ENCODE measurements at places on chromosomes 11 and 22. TPM values are rescaled to one million over a fixed set of nuclear protein-coding genes. Genes with fewer than 3 reads are reported as not detected.

DNA sequence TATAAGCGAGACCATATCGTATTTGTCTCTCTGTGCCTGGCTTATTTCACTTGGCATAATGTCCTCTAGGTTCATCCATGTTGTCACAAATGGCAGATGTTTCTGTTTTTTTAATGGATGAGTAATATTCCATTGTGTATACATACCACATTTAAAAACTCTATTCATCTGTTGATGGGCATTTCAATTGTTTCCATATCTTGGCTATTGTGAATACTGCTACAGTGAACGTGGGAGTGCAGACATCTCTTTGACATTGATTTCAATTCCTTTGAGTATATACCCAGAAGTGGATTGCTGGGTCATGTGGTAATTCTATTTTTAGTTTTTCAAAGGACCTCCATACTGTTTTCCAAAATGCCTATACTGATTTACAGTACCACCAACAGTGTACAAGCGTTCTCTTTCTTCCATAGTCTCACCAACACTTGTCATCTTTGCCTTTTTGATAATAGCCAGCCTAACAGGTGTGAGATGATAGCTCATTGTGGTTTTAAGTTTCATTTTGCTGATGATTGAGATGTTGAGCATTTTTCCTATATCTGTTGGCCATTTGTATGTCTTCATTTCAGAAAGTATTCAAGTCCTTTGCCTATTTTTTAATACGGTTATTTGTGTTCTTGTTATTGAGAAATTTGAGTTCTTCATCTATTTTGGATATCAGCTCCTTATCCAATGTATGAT, 194.7 kb upstream of the E2F8 start:
- no peaks in the 10 kb centered on the region for H3K4me1 ChIP-seq
- H3K27ac ChIP-seq: no peak overlapping the region
- H3K36me3 ChIP-seq: no peaks in the 10 kb centered on the region

Gene CXCR5
- total RNA-seq: 0.05 TPM

Gene RAB39A
- 1.2 TPM for total RNA-seq

GRCh38 chr11:122852074-122852795, 13.9 kb downstream of the CRTAM start:
- H3K27ac ChIP-seq: no peak overlapping the region
- H3K4me3 ChIP-seq: no peak overlapping the region
- H3K27me3 ChIP-seq: no peaks in the 10 kb centered on the region
- H3K36me3 ChIP-seq: no peaks in the 10 kb centered on the region
- no peak for DNase-seq
- no peaks in the 10 kb centered on the region for H3K4me1 ChIP-seq

DNA sequence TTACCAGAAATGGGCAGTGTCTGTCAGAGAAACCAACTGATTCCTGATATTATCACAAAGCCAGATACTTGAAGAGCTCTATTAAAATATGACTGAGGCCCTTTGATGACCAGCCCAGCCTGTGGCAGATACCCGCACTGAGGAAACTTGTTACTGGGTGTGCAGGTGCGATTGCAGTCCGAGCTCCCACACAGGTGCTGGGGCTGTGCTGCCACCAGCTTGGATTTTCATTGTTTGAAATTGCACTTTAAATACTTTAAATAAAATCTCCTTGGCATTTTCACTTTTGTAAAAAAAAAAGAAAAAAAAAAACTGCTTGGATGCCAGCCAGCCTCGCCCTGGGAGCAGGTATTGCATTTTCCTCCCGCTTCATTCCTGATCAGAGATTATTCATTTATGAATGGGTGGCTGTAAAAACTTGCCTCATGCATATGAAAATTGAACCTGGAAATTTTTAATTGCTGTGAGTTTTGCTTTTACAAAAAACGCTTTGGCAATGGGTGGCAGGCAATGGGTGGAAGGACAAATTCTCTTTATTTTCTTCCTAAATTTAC, 21.2 kb downstream of the EHF start:
- H3K27me3 ChIP-seq: no peaks in the 10 kb centered on the region
- peak overlapping the region; percentile 13 for H3K4me3 ChIP-seq
- peak overlapping the region; percentile 83 for H3K27ac ChIP-seq
- DNase-seq: no peak
- H3K36me3 ChIP-seq: no peaks in the 10 kb centered on the region
- no peaks in the 10 kb centered on the region for H3K4me1 ChIP-seq

GRCh38 chr11:14125529-14125928, 163.0 kb downstream of the SPON1 start:
- no peak for DNase-seq
- H3K36me3 ChIP-seq: no peaks in the 10 kb centered on the region
- no peak overlapping the region for H3K4me3 ChIP-seq
- H3K4me1 ChIP-seq: no peaks in the 10 kb centered on the region
- no peaks in the 10 kb centered on the region for H3K27me3 ChIP-seq

Gene UCP3
- 0.66 TPM for total RNA-seq

- H3K4me3 ChIP-seq: no peak overlapping the region
- H3K36me3 ChIP-seq: no peaks in the 10 kb centered on the region
These were observed 27.5 kb downstream of the TRMU start for GRCh38 chr22:46362934-46363515.

DNA sequence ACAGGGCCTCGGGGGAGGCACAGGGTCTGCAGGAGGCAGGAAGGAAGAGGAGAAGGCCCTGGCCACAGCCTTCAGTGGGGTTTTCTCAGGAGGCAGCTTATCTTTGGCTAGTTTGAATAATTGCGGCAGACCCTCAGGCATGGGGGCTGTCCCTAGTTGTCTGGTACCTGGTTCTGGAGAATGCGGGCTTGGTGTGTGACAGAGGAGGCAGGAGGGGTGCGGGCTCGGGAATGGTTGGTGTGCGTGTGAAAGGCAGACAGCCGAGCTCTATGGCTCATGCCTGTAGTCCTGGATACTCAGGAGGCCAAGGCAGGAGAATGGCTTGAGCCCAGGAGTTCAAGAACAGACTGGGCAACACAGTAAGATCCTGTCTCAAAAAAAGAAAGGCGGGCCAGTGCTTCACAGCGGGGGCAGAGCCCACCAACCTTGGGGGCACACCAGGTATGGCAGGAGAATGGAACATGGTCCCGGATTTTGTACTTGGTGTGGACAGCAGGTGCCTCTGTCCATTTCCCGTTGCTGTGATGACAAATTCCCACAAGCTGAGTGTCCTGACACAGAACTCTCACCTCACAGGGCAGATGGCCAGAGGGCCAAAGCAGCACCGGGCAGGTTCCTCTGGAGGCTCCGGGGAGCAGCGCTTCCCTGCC, 640.6 kb downstream of the TBC1D22A start:
- H3K27ac ChIP-seq: no peak overlapping the region
- H3K4me3 ChIP-seq: no peak overlapping the region
- H3K4me1 ChIP-seq: no peaks in the 10 kb centered on the region
- no peaks in the 10 kb centered on the region for H3K27me3 ChIP-seq
- no peak for DNase-seq

Gene SYVN1
- total RNA-seq: 64.3 TPM

DNA sequence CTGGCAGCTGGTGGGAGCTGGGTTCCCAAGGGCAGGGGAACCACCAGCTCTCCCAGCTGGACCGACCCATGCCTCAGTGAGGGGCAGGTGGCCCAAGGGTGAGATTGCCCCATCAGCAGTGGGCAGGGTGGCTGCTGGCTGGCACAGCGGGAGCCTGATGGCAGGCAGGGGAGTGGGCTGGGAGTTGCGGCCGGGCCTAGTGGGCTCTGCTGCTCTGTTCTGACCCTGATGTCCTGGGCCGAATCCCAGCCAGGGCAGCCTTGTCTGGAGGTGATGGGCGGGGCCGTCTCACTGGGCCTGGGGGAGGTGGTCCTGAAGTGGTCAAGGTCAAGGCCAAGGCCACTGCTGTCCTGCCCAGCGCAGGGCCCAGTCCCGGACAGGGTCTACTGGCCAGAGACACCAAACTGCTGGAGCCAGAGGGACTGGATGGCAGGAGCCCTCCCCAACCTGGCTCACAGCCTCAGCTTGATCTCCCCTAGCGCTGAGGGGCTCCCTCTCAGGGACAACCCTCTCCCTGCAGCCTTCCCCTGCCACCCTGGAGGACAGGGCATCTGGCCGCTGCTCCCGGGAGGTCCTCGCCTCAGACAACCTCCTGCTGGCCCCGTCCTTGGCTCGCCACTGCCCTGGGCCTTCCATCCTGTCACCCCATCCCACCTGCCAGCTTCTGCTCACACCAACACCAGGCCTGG, 26.5 kb upstream of the PPARA start:
- no peaks in the 10 kb centered on the region for H3K27me3 ChIP-seq
- no peaks in the 10 kb centered on the region for H3K36me3 ChIP-seq
- no peak overlapping the region for H3K27ac ChIP-seq
- peaks cover 4% of the 10 kb centered on the region for H3K4me1 ChIP-seq
- no peak overlapping the region for H3K4me3 ChIP-seq

GRCh38 chr11:1327064-1327460, 17.6 kb upstream of the TOLLIP start:
- H3K4me3 ChIP-seq: no peak overlapping the region
- no peaks in the 10 kb centered on the region for H3K27me3 ChIP-seq
- no peaks in the 10 kb centered on the region for H3K4me1 ChIP-seq
- H3K36me3 ChIP-seq: no peaks in the 10 kb centered on the region

DNA sequence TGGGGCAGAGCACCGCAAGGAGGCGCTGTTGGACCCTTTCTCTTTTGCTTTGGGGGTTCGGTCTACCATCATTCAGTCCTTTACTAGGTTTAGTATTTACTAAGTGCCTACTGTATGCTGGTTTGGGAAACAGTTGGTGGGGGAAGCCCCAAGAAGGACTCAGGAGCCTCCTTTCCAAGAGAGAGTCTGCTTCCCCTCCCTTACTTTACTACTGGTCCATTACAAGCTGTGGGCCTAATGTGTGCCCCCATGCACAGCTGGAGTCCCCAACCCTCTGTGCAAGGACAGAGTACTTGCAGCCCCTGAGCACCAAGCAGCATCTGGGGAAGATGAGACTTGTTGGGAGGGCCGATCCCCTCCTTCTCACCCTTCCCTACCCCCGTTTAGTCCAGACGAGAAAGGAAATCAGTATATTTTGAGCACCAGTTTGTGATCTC, 876 bp upstream of the UBE2L6 start:
- H3K36me3 ChIP-seq: no peaks in the 10 kb centered on the region
- peak overlapping the region; percentile 84 for H3K27ac ChIP-seq
- no peaks in the 10 kb centered on the region for H3K4me1 ChIP-seq
- peak overlapping the region; percentile 84 for H3K4me3 ChIP-seq

Gene PVALB
- not detected for total RNA-seq

Gene FOLR1
- total RNA-seq: not detected

Gene PARVG
- total RNA-seq: 4.1 TPM

DNA sequence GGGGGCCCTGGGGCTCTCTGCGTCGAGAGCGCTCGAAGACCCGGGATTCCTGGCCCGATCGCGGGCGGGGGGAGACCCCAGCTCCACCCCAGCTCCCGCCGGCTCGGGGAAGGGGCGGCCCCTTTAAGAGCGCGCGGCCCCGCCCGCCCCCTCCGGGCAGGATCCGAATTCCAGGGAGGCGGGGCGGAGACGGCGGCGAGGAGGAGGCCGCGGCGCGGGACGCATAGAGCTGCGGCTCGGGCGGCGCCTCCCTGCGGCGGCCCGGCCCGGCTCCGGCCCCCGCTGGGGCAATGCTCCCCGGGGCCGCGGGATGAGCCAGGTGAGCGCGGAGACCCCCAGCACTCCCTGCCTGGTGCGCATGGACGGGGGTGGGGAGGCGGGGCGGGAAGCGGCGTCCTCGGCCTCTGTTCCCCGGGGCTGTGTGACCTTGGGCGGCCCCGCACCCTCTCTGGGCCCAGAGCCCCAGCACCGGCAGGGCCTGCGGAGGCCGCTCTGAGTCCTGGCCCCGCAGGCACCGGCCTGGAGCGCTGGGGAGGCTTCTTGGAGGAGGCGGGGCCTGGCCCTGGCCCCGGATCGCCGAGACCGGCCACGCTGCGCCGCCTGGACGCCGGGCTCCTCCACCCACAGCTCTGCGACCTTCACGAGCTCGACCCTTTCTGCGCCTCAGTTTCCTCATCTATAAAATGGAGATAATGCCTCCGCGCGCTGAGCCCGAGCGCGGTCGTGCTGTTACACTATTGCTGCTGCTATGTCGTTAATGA, 565 bp downstream of the GAS2L1 start:
- peak overlapping the region; percentile 54 for H3K27ac ChIP-seq
- no peaks in the 10 kb centered on the region for H3K27me3 ChIP-seq
- peak overlapping the region; percentile 96 for H3K4me3 ChIP-seq
- no peaks in the 10 kb centered on the region for H3K36me3 ChIP-seq

Gene PRMT3
- total RNA-seq: 11.0 TPM

Gene F2
- not detected for total RNA-seq

DNA sequence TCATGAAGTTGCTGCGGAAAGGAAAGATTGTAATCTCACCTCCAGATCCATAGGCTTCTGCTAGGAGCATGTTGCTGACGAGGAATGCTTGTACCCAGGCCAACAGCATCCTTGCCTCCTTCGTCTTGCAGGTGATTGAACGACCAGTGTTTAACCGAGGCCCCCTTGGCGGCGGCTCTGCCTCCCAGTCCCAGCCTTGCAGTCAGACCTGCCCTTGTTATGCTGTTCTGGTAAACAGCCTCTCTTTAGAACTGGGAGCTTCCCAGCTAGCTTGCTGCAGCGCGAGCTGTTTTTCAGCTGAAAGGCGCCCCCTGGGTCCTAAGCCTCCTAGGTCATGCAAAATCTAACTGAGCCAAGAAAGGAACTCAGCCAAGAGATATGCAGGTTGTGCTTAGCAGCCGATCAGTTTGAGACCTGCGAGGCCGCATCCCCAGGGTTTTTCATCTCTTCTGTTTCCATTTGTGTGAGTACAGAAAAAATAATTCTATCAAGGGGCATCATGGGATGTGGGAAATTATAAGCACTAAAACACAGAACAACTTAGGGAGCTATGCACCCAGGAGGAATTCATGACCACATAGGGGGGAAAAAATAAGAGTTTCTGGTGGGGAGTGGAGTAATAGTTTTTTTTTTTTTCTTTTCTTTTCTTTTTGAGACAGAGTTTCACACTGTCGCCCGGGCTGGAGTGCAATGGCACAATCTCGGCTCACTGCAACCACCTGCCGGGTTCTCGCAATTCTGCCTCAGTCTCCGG, at the start of gene PIK3IP1:
Gene PIK3IP1, minus strand, starts transcription at position 253 of the 754 bp plus-strand sequence. Its CDS starts 144 bp downstream, at position 109.
- H3K36me3 ChIP-seq: no peaks in the 10 kb centered on the region
- H3K27me3 ChIP-seq: no peaks in the 10 kb centered on the region
- peaks cover 13% of the 10 kb centered on the region for H3K4me1 ChIP-seq

Gene MS4A7
- total RNA-seq: 3.3 TPM

- H3K27me3 ChIP-seq: no peaks in the 10 kb centered on the region
- H3K36me3 ChIP-seq: no peaks in the 10 kb centered on the region
- no peak overlapping the region for H3K27ac ChIP-seq
These were observed 504.7 kb upstream of the ARHGAP42 start for GRCh38 chr11:100182350-100182749.

DNA sequence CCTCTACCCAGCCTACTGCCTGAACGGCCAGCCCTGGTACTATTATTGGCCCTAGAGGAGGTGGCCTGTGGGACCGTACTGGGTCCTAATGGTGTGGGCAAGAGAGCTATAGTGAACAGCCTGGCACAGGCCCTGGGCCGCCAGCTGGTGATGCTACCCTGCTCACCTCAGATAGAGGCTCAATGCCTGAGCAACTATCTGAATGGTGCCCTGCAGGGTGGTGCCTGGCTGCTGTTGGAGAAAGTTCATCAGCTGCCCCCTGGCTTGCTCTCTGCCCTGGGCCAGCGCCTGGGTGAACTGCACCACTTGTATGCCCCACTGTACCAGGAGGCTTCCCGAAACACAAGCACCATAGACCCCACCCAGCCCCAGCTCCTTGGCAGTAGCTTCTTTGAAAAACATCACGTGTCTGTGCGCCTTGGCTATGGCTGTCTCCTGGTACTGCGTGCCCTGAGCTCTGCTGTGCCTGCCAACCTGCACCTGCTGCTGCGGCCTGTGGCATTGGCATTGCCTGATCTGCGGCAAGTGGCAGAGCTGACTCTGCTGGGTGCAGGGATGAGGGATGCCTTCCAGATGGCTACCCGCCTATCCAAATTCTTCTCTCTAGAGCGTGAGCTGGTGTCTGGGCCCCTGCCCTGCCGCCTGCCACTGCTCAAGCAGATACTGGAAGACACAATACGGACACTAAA, 49.0 kb downstream of the DNHD1 start:
- H3K27ac ChIP-seq: no peak overlapping the region
- H3K36me3 ChIP-seq: peaks cover 3% of the 10 kb centered on the region
- DNase-seq: no peak
- no peaks in the 10 kb centered on the region for H3K4me1 ChIP-seq

Gene HPX
- 1.8 TPM for total RNA-seq
